ENCODE measurements at places on chromosomes 5 and 9. TPM values are rescaled to one million over a fixed set of nuclear protein-coding genes. Genes with fewer than 3 reads are reported as not detected.

DNA sequence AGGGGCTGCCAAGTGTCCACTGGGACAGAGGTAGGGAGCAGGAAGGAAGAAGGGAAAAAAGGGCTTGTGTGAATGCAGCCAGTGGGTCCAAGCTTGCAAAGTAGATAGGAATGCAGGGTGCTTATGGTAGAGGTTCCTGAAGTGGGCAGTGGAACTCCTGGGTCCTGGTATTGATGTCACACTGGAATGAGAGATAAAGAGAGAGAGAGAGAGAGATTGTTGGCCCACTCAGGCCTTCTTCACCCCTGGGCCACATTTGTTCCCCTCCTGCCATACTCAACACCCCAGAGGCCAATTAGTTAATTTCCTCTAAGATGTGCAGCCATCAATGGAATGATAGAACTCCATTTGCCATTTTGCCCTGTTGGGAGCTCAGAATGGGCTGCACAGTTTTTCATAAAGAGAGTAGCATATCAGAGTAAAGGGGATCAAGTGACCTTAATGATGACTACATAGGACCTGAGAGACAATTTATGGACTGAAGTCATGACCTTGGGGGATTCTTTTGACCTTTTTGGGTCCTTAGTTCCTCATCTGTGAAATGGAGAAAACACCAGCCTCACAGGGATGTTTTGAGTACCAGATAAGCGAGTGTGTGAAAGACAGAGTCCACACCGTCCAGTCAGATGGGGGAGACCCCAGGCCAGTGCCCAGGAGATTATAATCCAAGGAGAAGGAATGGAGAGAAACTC, 52.9 kb downstream of the PPARGC1B start:
- no peak for DNase-seq
- H3K4me3 ChIP-seq: no peak overlapping the region
- peaks cover 22% of the 10 kb centered on the region for H3K4me1 ChIP-seq
- no peaks in the 10 kb centered on the region for H3K36me3 ChIP-seq
- no peak overlapping the region for H3K27ac ChIP-seq
- H3K27me3 ChIP-seq: peaks cover 8% of the 10 kb centered on the region

GRCh38 chr5:28714907-28715698, 1676.7 kb upstream of the CDH9 start:
- H3K4me3 ChIP-seq: no peak overlapping the region
- H3K27ac ChIP-seq: no peak overlapping the region
- DNase-seq: no peak
- H3K27me3 ChIP-seq: no peaks in the 10 kb centered on the region
- no peaks in the 10 kb centered on the region for H3K4me1 ChIP-seq

DNA sequence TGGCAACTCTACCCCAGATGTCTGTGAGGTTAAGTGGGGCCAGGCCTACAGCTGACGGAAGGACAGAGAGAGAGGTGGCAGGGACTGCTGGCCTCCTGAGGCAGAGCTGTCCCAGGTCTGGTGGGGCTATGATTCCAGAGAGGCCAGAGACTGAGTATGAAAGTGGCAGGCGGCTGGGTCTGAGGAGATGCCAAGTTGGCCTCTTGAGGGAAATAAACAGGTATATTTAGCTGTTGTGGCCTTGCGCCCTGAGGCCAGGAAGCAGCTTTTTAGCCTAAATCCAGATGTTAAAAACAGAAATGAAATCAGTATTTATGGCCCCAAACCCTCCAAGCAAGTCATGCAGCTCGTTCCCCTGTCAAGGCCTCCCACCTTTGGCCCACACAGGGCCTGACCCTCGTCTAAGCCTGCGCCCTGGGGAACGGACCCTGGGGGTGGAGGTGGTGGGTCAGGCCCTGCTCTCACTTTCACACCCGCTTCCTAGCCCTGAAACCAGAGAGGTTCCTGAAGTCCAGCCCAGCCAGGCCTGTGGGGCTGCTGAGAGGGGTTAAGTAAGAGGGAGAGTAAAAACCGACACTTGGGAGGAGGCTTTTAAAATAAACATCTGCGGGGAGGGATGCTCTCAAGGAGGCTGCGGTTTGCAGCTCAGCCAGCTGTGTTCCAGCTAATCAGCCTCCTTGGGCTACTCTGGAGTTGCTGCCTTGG, 18.7 kb downstream of the PCDHGC5 start:
- peak overlapping the region; percentile 78 for H3K4me3 ChIP-seq
- no peak for DNase-seq
- H3K27ac ChIP-seq: peak overlapping the region; percentile 75
- peaks cover 31% of the 10 kb centered on the region for H3K4me1 ChIP-seq
- H3K36me3 ChIP-seq: peaks cover 6% of the 10 kb centered on the region

DNA sequence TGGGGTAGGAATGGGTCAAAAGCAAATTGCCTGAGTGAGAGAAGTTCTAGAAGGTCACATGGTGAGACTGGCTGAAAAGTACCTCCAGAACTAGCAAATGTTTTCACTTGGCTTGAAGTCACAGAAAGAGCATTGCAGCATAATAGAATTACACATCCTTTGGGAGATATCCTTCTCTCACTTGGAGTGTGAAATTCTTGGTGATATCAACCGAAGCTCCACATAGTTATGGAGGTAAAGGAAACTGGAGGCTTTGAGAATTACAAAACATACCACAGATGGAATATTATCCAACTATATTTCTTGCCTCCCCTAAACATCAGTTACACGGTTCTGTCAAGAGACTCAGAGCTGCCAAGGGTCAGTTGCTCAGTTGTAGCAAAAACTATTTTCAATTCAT, 182.4 kb downstream of the SEMA5A start:
- H3K4me1 ChIP-seq: peaks cover 2% of the 10 kb centered on the region
- H3K36me3 ChIP-seq: no peaks in the 10 kb centered on the region
- no peak overlapping the region for H3K27ac ChIP-seq
- peaks cover 3% of the 10 kb centered on the region for H3K27me3 ChIP-seq
- DNase-seq: no peak

- peaks cover 1% of the 10 kb centered on the region for H3K27me3 ChIP-seq
- DNase-seq: no peak
- H3K4me1 ChIP-seq: no peaks in the 10 kb centered on the region
- no peak overlapping the region for H3K27ac ChIP-seq
- peaks cover 13% of the 10 kb centered on the region for H3K36me3 ChIP-seq
These were observed 239.6 kb upstream of the NREP start for GRCh38 chr5:111996574-111996973.

- no peak for DNase-seq
- no peak overlapping the region for H3K4me3 ChIP-seq
- no peaks in the 10 kb centered on the region for H3K27me3 ChIP-seq
- H3K27ac ChIP-seq: no peak overlapping the region
- H3K36me3 ChIP-seq: peaks cover 14% of the 10 kb centered on the region
These were observed 30.1 kb upstream of the HAPLN1 start for GRCh38 chr5:83750749-83751148.

DNA sequence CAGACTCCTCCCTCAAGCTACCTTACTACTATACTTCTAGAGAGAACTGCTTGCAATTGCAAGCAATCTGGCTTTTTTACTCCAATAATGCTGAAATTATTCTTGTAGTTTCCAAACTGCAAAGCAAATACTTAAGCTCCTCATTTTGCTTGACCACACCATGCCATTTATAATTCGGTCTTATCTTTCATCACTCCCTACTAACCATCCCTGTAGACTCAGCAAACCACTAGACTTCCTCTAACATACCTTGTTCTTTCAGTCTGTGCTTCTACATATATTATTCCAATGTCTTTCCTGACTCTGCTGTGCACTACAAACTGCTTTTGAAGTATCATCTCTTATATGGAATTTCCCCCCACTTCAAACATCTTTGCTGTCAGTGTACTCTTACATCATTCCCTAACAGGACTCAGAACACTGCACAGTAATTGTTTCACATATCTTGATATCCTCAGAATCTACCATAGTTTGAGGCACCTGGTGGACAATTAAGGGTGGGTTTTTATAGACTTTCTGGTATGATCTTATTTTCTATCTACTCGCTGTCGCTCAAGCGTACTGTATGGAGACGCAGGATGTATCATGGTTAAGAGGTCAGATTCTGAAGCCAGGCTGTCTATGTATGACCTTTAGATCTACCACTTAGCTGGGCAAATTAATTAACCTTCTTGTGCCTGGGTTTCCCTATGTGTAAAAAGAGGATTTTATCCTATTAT, 2.8 kb downstream of the IL6ST start:
- no peak for DNase-seq
- peaks cover 2% of the 10 kb centered on the region for H3K4me1 ChIP-seq
- H3K27me3 ChIP-seq: peaks cover 2% of the 10 kb centered on the region
- H3K4me3 ChIP-seq: no peak overlapping the region

DNA sequence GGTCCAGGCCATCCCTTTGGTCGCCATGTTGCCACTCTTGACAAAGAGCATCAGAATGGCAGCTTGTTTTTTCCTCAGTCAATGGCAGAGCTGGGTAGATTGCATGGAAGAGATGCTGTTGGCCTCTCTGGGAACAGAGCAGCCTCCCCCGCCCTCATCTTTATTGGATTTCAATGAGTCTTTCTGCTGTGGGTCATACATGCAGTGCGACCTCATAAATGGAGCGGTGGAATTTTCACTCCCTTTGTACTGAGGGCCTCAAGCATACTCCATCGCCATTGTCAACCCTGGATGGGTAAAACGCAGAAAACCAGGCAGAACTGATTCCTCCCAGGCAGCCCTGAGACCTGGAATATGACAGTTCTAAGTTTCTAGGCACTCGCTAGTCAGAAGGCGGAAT, 71.8 kb downstream of the ZNF618 start:
- peaks cover 3% of the 10 kb centered on the region for H3K36me3 ChIP-seq
- H3K27ac ChIP-seq: no peak overlapping the region
- H3K4me1 ChIP-seq: peaks cover 46% of the 10 kb centered on the region
- H3K27me3 ChIP-seq: peaks cover 13% of the 10 kb centered on the region
- no peak overlapping the region for H3K4me3 ChIP-seq

DNA sequence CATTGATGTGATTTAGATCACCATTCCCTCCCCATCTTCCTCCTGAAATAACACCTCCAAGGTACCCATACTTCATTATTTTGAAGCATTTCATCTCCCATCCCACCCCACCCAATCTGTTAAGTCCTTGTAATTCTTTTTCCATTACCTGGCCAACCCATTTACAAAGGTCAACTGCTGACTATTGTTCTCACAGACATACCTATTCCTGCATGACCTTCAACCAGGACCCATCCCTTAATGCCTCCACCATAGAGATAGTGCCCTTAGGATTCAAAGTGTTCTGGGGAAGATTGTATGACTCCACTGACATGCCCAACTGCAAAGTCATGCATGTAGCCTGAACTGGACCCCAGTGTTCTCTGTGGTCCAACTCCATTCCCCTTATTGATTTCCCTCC, 91.2 kb downstream of the NLN start:
- H3K36me3 ChIP-seq: no peaks in the 10 kb centered on the region
- peaks cover 10% of the 10 kb centered on the region for H3K4me1 ChIP-seq
- DNase-seq: no peak
- H3K4me3 ChIP-seq: no peak overlapping the region
- no peak overlapping the region for H3K27ac ChIP-seq
- H3K27me3 ChIP-seq: no peaks in the 10 kb centered on the region

- no peak overlapping the region for H3K4me3 ChIP-seq
- H3K27ac ChIP-seq: no peak overlapping the region
- no peak for DNase-seq
- H3K27me3 ChIP-seq: peaks cover 3% of the 10 kb centered on the region
- no peaks in the 10 kb centered on the region for H3K36me3 ChIP-seq
These were observed 36.2 kb upstream of the DAP start for GRCh38 chr5:10797261-10797660.

GRCh38 chr5:131001507-131001906, 163.5 kb downstream of the HINT1 start:
- no peaks in the 10 kb centered on the region for H3K4me1 ChIP-seq
- no peaks in the 10 kb centered on the region for H3K27me3 ChIP-seq
- H3K36me3 ChIP-seq: no peaks in the 10 kb centered on the region
- DNase-seq: no peak

DNA sequence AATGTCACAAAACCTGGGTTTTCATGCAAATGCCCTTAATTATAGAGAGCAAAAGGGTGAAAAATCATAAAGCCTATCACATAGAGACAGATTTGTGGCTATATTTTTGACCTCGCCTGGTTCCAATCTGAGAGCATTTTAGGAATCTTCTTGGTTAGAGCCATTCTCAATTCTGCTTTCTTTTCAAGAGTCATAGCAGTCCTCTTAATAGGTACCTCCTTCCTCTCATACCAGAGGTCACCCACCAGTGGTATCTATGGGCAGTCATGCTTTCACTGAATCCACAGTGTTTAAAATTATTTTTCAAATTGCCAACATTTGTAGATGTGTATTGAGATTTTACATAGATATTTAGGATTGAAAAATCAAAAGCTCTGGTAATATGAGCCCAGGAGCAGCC, 215.5 kb downstream of the DAB2IP start:
- no peaks in the 10 kb centered on the region for H3K36me3 ChIP-seq
- no peak overlapping the region for H3K4me3 ChIP-seq
- no peaks in the 10 kb centered on the region for H3K27me3 ChIP-seq
- no peak overlapping the region for H3K27ac ChIP-seq
- no peaks in the 10 kb centered on the region for H3K4me1 ChIP-seq

GRCh38 chr5:158725297-158725851, 374.3 kb downstream of the EBF1 start:
- H3K4me1 ChIP-seq: peaks cover 48% of the 10 kb centered on the region
- H3K27ac ChIP-seq: peak overlapping the region; percentile 98
- DNase-seq: no peak
- peaks cover 8% of the 10 kb centered on the region for H3K27me3 ChIP-seq
- peak overlapping the region; percentile 79 for H3K4me3 ChIP-seq

DNA sequence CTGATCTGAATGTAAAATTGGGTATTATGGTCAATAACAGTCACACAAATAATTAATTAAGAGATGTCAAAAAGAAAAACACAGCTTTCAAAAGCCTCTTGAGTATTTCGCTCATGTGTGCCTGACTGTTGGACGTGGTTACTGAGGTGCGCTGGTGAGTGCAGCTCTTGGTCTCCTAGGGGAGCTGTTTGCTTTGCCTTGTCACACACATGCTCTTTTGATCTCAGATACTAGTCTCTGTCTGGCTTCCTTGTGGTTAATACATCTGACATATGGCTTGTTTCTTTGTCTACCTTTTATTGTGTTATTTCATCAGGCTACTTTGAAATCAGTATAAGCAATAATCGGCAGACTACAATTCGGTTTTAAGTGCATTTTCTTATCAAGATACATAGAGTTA, 51.5 kb downstream of the PCSK1 start:
- no peak overlapping the region for H3K4me3 ChIP-seq
- DNase-seq: no peak
- peak overlapping the region; percentile 66 for H3K27ac ChIP-seq
- no peaks in the 10 kb centered on the region for H3K27me3 ChIP-seq
- no peaks in the 10 kb centered on the region for H3K36me3 ChIP-seq

The LRRC70 gene
- total RNA-seq: 0.91 TPM

The GARIN3 gene
- total RNA-seq: not detected

The GLRA1 gene
- total RNA-seq: 0.22 TPM

Measured in glutamatergic neuron (in vitro differentiated cells).